GM20000 (cell line): ENCODE measurements at places on chromosomes 11 and 22.
A peak's percentile ranks its signal among the peaks of the same experiment; 100 is the strongest.

GRCh38 chr11:118908901-118909618, 16.7 kb downstream of the BCL9L start:
- no peak for DNase-seq

DNA sequence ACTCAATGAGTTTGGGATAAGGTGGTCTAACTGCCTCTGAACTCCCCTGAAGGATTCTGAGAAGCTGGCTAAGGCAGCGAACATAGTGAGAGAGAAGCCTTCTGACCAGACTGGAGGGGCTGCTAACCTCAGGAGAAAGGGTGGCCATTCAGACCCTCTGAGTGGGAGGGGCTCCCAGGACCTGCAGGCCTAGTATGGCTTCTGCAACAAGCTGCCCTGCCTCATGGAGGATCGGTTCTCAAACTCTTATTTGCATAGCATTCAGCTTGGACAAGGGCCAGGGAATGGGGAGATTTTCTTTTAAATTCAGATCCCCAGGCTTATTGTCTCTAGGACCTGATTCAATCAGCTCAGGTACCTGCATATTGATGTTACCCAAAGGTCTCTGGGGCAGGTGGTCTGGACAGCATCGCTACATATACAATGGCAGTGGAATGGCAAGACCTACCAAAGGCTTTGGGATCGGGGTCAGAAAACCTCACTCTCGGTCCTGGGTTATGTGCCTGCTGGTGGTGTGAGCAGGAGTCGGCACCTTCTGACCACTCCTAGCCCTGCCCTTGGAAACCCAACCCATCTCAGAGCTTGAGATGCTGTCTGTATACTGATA, 599.1 kb downstream of the BRD1 start:
- no peak for DNase-seq

- DNase-seq = peak; percentile 42
Observed at GRCh38 chr11:111409915-111410314, 30.8 kb upstream of the POU2AF1 start.

GRCh38 chr11:25890626-25891260, 441.2 kb upstream of the ANO3 start:
- no peak for DNase-seq

GRCh38 chr11:2209900-2210321, 38.3 kb upstream of the TH start:
- DNase-seq = no peak

GRCh38 chr11:5364214-5364613, 12.9 kb downstream of the OR51B6 start:
- DNase-seq = no peak

- DNase-seq = peak; percentile 76
Observed at GRCh38 chr22:37824674-37825641, 1.8 kb downstream of the GALR3 start.

GRCh38 chr11:118658429-118659313, 20.8 kb downstream of the TREH start:
- DNase-seq = no peak

GRCh38 chr11:8294251-8294935, 30.7 kb upstream of the LMO1 start:
- no peak for DNase-seq

- no peak for DNase-seq
Observed at GRCh38 chr22:45896153-45896951, 80.6 kb downstream of the WNT7B start.

DNA sequence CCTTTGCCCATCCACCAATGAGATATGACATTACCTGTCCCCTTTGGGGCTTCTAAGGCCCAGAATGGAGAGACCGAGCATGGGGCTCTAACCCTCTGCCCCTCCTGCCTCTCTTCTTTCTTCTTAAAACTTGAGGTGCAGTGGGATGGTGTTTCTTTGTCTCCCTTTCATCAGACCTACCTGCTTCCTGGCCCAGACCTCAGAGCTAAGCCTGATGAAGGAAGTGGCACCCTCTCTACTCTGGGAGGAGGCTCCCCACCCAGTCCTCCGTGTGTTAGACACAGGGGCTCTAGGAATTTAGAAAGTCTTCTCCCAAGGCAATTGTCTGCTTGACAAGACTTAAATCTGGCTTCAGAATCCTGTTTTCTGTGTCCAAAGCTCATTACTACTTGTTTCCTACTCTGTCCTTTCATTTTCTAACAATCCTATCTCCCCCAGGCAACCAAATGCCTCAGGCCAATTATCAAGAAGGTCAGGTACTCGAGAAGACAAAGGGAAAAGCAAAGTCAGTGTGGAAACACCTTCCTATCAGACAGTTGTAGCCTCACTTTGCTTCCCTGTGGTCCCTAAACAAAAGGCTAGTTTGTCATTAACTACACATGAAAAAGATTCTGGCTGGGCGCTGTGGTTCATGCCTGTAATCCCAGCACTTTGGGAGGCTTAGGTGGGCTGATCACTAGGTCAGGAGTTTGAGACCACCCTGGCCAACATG, 20.3 kb upstream of the PARVA start:
- DNase-seq = no peak

DNA sequence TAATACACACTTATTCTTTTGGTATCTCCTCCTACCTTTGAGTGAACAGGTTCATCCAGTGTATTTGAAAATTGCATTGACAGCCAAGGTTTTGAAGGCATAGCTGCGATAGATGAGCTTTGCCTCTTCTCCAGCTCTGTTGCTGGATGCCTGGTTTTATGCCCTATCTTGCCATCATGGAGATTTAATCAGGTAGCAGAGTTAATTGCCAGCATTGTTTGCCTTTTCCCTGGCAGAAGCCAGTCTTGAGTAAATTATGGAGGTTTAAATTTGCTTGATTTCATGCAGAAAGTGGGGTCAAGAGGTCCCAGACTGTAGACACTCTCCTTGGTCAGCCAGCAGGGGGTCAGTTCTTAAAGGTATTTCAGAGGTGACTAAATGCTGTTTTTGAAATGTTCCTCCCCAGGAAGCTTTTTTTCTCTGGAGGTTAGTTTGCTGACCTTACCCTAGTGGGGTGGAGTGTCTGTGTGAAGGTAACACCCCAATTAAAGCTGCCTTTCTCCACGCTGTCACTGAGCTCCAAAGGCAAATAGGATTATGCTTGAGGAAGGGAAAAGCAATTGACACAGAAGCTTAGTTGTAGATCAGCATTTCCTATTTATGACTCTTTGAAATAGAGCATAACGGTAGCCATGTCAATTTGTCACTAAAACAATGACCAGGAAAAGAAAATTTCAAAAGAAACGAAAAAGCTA, 96.0 kb downstream of the EXT2 start:
- DNase-seq = no peak

DNA sequence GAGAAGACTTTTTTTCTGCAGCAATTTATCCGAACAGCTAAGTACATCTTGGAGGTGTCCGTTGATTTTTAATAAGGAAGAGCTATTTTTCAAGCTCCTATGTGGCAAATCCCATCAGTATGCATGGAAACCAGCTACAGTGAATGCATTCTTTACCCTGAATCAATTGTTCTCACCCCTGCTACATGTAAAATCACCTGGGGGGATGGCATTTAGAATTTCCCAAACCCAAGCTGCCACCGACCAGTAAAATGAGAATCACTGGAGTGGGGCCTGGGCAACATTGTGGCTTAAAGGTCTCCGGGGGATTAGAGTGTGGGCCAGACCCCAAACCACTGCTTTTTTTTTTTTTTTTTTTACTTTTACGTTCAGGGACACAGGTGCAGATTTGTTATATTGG, 2.8 kb upstream of the ZNF195 start:
- DNase-seq = no peak
